Nucleus accumbens (tissue), 56 donors: ENCODE measurements at places on chromosomes 4 and X.

DNA sequence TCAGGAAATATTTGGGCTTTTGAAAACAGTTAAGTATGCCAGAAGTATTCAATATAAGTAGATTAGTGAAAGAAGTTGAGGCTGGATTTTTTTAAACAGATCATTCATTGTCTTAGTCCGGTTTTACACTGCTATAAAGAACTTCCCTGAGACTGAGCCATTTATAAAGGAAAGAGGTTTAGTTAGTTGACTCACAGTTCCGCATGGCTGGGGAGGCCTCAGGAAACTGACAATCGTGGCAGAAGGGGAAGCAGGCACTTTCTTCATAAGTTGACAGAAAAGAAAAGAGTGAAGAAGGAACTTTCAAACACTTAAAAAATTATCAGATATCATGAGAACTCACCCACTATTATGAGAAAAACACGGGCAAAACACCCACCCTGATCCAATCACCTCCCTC lies 31.1 kb upstream of the CYLC1 start:
- DNase-seq, result no peak

DNA sequence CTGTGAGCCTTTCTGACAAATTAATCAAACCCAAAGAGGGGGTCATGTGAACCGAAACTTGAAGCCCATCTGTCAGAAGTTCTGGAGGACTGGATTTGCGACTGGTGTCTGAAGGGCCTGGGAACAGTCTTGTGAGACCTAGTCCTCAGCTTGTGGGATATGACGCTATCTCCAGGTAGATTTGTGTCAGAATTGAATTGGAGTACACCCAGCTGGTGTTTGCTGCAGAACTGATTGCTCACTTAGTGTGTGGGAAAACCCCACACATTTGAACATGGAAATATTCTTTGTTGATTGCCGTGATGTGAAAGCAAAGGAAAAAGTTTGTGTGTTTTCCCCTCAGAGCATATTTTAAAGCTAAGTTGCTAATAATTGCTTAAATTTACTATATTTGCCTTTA lies 30.3 kb upstream of the TMSB15B start:
- no peak for DNase-seq

- DNase-seq, result no peak
These were observed 403 bp upstream of the LGI2 start for GRCh38 chr4:25031077-25031621.

GRCh38 chrX:22686138-22686541 lies 313.6 kb upstream of the DDX53 start:
- DNase-seq, result no peak

DNA sequence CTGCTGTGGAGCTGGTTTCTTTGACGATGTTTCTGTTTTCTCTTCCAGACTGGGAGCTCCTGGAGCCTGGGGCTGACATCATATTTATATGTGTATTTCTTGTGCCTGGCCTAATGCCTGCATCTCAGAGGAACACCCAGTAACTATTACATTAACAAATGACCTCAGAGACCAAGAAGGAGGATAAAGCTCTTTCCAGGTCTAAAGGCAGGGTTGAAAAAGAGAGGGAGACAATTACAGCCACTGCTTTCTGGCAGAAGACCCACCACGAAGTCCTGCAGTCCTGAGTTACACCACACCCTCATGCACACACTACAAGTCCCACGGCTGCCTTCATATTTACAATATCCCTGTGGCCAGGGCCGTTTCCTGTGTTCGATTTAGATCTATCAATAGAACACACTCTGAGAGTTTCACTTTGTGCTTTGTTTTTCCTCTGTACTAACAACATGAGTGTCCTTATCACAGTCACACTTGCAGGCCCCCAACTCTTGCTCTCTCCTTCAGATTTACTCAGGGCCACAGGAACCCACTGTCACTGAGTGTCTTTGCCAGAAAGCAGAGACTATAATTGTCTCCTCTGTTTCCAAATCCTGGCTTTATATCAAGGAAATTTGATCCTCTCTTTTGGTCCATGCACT lies 535.5 kb downstream of the MID1IP1 start:
- DNase-seq, result no peak

DNA sequence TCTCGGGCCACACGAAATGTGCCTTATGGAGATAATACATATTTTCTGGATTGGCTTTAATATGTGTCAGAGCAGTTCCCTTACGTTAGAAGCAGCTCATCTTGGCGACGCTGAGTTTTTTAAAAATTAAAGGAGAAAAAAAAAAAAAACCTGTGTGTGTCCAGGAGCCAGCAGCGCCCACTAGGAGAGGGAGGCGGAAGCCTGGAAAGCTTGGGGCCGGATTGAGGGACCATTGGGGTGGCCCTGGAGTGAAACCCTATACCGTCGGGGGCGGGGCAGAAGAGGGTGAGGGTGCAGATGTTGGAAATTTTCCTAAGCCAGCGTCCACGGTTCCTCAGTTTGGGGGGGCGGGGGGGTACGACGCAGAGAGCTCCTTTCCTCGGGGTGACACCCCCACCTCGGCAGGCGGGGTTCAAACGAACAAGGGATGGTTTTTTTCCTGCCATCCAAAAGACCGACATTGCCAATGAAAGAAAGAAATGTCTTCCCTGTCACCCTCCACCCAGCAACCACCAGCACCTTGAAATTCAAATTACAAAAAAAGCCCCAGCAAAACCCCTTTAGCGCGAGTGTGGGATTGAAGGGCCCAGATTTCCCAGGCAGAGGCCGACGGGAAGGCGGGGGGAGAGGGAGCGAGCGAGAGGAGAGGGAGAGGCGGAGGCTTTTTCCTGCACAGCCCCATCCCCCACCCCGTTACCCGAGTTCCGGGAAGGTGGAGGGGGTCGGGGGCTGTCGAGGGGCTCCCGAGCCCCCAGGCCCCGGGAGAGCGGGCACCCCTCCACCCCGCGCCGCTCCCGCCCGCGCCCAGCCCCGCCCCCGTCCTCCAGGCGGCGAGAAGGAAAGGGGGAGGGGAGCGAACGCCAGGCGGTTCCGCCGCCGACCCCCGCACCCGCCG lies 859 bp downstream of the SMARCA1 start:
- DNase-seq, result peak; percentile 17

GRCh38 chr4:159722052-159722451 lies 619.2 kb downstream of the RAPGEF2 start:
- DNase-seq, result no peak

GRCh38 chr4:184167576-184167975 lies 50.1 kb downstream of the ENPP6 start:
- no peak for DNase-seq

- DNase-seq, result no peak
These were observed 354.1 kb downstream of the CHIC1 start for GRCh38 chrX:73916931-73917667.

DNA sequence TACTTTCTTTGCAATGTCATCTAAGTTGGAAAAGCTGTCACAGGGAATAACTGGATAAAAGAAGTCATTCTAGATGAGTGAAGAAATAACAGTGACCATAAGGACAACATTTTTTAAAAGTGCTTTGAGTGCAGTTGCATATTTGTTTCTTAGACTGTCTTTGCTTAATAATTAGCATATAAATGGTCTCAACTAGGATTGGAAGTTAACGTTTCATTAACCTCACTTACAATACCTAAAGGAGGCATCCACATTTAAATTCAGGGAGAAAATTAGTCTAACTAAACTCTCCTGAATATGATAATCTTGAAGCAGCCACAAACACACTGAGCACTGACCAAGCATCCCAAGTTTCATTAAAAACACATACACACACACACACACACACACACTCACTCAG lies 780.7 kb downstream of the PCDH18 start:
- no peak for DNase-seq
